ENCODE measurements at places on chromosomes 3 and 15.

DNA sequence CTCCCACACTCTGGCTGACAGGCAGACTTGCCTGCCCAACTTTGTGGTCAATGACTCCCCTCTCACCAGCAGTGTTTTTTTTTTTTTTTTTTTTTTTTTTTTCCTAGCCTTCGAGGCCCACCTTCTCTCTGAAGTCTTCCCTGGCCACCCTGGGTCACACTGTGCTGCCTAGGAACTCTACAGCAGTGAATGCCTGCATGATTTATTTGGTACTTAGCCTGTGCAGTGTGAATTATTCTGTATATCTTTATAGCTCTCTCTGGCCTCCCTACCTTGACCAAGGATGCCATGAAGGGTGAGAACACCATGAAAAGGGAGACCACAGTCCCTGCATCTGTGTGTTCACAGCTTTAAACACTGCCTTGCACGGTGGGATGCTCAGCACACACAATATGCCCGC is 141.6 kb downstream of the CLSTN2 start:
- DNase-seq: no peak

- DNase-seq: peak; percentile 89
Observed at GRCh38 chr3:140629357-140630137, 48.3 kb upstream of the TRIM42 start.

DNA sequence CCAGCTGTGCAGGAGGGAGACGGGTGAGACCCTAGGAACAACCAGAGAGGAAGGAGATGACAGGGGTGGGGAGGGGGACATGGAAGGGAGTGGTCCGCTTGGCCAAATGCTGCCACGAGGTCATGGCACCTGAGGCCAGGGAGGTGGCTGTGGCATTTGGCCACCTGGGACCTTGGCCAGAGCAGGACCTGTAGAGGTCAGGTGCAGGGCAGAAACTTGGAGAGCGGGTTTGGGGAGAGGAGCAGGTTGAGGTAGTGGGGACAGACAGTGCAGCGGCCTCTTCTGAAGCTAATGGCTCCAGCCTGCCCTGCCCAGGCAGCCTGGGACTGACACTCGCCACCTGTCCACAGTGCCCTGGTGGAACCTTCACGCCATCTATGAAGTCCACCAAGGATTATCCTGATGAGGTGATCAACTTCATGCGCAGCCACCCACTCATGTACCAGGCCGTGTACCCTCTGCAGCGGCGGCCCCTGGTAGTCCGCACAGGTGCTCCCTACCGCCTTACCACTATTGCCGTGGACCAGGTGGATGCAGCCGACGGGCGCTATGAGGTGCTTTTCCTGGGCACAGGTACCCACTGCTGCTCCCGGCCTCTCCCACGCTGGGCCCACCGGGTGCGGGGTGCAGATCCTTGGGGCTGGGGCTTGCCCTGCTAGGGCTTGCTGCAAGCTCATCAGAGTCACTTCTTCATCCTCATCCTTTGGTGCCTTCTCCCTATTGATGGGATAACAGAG is 7.0 kb upstream of the GNAT1 start:
- DNase-seq: no peak

- DNase-seq: peak; percentile 24
Observed at GRCh38 chr3:187150599-187150998, 11.3 kb upstream of the RPL39L start.

- no peak for DNase-seq
Observed at GRCh38 chr15:78327466-78327865, 12.7 kb upstream of the CRABP1 start.

Data from PC-3 (cell line).